ENCODE measurements at places on chromosomes 16 and 17. TPM values are rescaled to one million over a fixed set of nuclear protein-coding genes. Genes with fewer than 3 reads are reported as not detected.
A peak's percentile ranks its signal among the peaks of the same experiment; 100 is the strongest.

Gene HSF5
- not detected for total RNA-seq

Gene DDX42
- 64.5 TPM for total RNA-seq

Gene IRX5
- 11.4 TPM for total RNA-seq

Gene HSD17B2
- not detected for total RNA-seq

Gene EPOP
- 6.6 TPM for total RNA-seq

Gene PIK3R6
- total RNA-seq, result not detected

Gene HSF4
- 2.8 TPM for total RNA-seq

DNA sequence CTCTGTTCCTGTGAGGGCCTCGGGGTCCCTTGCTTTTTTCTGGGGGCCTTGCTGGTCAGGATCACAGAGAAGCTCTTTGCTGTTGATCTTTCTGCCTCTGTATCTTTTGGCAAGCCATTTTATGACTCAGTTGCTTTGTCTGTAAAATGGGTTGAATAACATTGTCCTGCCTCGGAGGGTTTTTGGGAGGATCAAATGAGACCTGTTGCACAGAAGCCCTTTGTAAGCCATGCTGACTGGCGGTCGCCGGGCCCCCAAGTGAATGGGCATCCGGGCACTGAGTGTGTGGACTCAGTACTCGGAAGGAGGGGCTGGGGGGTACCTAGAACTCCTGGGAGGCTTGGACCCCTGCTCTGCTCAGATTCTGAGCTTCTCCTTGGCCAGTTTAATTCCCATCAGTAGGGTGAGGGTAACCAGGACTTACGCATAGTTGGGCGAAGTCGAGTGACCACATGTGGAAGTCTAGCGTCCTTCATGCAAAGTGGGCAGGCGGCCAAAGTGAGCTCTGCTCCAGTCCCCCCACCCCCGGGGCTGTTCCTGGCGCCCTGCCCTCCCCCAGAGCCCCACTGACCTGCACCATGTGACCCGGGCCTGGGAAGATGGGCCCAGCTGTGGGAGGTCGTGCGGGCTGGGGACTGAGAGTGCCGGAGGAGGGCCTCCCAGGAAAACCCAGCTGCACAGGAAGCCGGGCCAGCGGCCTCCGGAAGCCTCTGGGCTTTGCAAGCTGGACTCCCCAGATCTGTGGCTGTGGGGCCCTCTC lies 284.0 kb downstream of the SEC14L1 start:
- DNase-seq, result peak; percentile 99

DNA sequence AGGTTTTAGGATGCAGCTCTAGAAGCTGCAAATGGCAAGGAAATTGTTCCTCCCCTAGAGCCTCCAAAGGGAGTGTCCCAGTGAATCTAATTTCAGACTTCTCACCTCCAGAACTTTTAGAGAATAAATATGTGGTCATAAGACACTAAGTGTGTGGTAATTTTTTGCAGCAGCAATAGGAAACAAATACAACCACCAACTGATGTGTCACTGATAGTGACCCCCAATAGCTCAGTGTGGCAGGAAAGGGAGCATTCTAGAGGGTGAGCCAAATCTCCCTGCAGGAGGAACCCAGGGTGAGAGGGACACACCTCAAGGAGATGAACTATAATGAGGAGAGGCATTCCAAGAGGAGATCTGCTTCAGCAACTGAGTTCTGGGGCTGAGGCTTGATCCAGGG lies 4.1 kb downstream of the CCL4L2 start:
- DNase-seq, result no peak

DNA sequence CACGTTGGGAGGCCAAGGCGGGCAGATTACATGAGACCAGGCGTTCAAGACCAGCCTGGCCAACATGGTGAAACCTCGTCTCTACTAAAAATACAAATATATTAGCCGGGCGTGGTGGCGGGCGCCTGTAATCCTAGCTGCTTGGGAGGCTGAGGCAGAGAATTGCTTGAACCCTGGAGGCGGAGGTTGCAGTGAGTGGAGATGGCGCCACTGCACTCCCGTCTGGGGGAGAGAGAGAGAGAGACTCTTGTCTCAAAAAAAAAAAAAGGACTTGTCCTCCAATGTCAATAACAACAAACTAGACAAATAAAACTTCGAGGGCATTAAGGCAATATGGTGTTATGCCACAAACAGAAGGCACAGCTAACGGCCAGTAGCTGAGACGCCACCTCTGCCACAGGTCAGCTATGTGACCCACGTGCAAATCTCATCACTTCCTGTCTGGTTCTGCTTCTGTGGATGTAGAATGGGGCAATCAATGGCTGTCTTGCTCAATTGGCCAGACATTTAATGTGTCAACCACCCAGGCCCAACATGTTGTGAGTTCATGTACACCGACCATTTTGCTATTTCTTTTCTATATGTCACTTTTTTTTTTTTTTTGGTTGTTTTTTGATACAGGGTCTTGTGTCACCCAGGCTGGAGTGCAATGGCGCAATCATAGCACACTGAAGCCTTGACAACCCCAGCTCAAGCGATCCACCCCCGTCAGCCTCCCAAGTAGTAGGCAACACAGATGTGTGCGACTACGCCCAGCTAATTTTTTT lies 834 bp upstream of the TXNDC11 start:
- peak; percentile 33 for DNase-seq

GRCh38 chr16:65666132-65666941 lies 544.5 kb upstream of the CDH11 start:
- DNase-seq, result no peak

GRCh38 chr17:8537734-8538133 lies 92.8 kb downstream of the MYH10 start:
- DNase-seq, result no peak

GRCh38 chr16:53085931-53086421 lies 31.2 kb downstream of the CHD9 start:
- DNase-seq, result no peak

DNA sequence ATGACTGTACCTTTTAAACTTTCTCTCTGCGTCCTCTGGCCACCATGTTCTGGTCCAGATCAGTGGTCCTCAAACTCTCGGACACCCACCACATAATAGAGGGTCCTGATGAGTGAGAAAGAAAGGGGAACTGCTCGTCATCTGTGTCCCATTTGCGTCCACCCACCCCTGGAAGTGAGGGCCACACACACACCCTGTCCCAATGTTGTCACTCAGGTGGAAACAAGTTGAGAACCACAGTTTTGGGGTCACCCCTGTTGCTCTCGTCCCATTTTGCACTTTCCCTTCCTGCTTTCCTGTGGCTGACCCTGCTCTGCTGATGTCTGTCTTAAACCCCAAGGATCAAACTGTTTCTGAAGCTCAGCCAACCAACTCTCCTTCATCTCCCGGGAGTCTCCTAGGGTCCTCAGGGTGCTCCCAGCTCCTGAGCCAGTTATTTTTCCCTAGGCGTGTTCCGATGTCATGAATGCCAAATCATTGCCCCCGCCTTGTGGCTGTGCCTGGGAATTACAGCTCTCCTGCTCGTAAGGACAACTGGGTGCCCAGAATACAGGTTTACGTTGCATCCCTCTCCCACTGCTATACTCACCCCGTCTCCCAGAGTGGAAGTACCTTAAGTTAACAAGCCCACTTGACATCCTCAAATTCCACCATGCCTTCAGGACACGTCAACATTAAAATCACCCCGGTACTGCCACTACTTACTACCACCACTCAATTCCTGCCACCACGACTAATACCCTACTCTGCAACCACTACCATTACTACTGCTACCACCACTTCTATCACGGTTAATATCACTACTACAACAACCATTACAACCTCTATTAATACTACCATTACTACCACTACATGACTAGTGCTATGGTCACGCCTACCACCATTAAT lies 26.0 kb upstream of the HNF1B start:
- peak; percentile 64 for DNase-seq

DNA sequence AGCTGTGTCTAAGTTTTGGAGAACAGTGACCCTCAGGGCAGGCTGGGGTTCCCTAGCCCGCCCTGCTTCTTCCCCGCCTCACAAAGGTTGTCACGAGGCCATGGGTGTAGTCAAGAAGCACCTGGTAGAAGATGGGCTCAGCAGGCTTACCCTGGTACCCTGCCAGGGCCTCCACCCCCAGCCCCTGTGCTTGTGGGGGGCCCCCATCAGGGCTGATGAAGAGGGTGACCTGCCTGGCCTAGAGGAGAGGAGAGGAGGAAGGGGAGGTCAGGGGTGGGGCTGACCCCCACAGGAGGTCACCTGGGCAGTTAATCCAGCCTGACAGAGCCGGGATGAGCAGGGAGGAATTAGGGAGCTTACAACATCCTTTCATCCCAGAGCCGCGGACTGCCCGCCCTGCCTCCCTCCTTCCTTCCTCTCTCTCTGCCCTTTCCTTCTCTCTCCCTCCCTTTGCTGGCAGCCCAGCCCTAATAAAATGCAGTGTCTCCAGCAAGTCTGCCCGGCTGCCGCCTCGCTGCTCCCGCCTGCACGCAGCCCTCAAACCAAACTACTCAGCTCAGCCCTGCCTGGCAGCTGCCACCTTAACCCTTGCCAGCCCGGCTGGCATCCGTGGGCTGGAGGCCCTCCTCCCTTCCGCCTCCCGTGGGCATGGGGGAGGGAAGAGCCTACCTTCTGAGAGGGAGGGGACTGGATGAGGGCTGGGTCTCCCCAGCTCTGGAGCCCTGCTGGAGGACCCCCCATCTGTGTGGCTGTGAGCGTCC lies 7.2 kb downstream of the DLX3 start:
- DNase-seq, result peak; percentile 45

DNA sequence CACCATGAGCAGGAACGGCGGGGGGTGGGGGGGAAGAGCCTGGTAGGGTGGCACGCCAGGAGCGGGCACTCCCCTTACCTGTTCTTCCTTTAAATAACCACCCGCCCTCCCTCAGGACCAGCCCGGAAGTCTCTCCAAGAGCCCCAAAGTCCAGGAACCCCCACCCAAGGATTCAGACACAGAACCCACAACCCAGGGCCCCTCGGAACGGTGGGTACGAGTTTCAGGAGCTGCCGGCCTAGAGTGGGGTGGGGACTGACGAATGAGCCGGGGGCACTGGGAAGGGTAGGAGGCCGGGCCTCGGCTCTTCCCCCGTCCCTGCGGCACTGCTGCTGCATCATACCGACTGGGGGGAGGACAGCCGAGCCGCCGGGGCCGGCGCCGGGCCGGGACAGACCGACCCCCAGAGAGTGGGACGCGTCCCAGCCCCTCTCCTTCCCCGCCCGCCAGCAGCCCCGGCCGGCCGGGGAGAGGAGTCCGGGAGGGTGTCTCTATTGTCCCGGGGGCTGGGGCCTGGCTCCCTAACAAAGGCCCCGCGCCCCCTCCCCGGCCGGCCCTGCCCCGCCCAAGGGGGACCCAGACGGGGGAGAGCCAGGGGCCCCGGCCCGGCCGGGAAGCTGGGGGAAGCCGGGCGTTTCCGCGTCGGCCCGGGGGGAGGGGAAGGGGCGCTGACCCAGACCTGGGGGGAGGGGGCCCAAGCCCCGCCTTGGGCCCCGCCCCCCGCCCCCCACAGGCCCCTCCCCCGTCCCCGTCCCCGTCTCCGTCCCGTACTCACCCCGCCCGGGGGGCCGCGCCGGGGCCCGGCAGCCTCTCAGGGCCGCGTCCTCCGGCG lies 747 bp downstream of the ATXN7L3 start:
- peak; percentile 63 for DNase-seq

- DNase-seq, result no peak
Measured at GRCh38 chr17:77478281-77478680, 337.5 kb downstream of the SEC14L1 start.

DNA sequence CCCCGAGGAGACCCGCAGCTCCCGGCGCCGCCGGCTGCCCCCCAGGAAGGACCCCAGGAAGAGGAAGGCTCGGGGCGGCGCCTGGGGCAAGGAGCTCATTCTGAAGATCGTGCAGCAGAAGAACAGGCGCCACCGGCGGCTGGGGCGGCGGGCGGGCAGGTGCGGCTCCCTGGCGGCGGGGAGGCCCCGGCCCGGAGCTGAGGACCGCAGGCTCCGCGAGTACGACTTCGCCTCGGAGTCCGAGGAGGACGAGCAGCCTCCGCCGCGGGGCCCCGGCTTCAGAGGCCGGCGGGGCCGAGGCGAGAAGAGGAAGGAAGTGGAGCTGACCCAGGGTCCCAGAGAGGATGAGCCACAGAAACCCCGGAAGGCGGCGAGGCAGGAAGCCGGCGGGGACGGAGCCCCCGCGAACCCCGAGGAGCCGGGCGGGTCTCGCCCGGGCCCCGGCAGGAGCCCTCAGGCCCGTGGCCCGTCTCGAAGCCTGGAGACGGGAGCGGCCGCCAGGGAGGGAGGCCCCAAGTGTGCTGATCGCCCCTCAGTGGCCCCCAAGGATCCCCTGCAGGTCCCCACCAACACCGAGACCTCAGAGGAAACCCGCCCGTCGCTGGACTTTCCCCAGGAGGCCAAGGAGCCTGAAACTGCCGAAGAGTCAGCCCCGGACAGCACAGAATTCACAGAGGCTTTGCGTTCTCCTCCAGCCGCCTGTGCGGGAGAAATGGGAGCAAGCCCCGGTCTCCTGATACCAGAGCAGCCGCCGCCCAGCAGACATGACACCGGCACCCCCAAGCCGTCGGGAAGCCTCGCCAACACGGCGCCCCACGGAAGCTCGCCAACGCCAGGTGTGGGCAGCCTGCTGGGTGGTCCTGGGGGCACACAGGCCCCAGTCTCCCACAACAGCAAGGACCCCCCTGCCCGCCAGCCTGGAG lies 22.3 kb upstream of the ZFPM1 start:
- DNase-seq, result no peak

- DNase-seq, result no peak
Measured at GRCh38 chr16:30780021-30780420, 7.0 kb downstream of the ZNF629 start.

GRCh38 chr17:81983639-81984373 lies 6.4 kb downstream of the ASPSCR1 start:
- DNase-seq, result no peak

- DNase-seq, result peak; percentile 87
Measured at GRCh38 chr17:2029911-2030778, at the start of gene DPH1. Gene DPH1 (plus strand): TSS chr17:2030153. CDS start chr17:2030170, 17 bp downstream.

DNA sequence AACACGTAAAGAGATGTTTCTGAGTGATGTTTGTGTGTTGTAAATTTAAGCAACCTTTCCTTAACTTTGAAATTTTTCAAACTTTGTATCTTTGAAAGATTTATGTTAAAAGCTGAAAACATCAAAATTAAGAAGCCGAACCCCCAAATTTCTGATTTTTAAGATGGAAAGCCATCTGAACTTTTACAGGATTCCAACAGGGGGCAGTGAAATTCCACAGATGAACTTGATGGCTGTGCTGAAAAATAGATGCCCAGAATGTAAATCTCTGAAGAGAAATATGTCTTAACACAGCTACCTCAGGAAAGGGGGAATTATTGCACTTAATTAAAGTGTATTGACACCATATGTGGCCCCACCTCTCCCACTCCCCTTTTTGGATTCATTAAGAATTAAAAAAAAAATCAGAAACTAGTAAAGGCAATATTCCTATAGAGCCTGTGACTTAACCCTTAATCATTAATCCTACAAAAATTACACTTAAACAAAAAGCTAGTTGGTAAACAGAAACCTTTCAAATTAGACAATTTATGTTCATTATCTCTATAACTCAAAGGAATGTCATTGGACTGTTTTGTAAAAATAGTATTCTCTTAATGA lies 597.9 kb downstream of the KCNJ2 start:
- DNase-seq, result no peak
